ENCODE measurements at places on chromosomes 6 and 20. TPM values are rescaled to one million over a fixed set of nuclear protein-coding genes. Genes with fewer than 3 reads are reported as not detected.

Gene OGFRL1
- total RNA-seq: 8.1 TPM

GRCh38 chr6:139152892-139153271 lies 18.0 kb downstream of the HECA start:
- peaks cover 6% of the 10 kb centered on the region for H3K4me1 ChIP-seq
- no peaks in the 10 kb centered on the region for H3K36me3 ChIP-seq
- DNase-seq: no peak
- H3K27me3 ChIP-seq: no peaks in the 10 kb centered on the region
- no peak overlapping the region for H3K4me3 ChIP-seq

- H3K27ac ChIP-seq: peak overlapping the region; percentile 72
- peak; percentile 54 for DNase-seq
- H3K27me3 ChIP-seq: no peaks in the 10 kb centered on the region
- peak overlapping the region; percentile 90 for H3K4me3 ChIP-seq
- no peaks in the 10 kb centered on the region for H3K36me3 ChIP-seq
- peaks cover 13% of the 10 kb centered on the region for H3K4me1 ChIP-seq
These were observed 792 bp downstream of the SLC23A2 start for GRCh38 chr20:5000263-5001173.

Gene PRICKLE4
- 2.9 TPM for total RNA-seq

GRCh38 chr6:1802491-1803395 lies 193.0 kb downstream of the FOXC1 start:
- H3K36me3 ChIP-seq: no peaks in the 10 kb centered on the region
- H3K27ac ChIP-seq: no peak overlapping the region
- H3K4me1 ChIP-seq: no peaks in the 10 kb centered on the region
- no peak for DNase-seq
- H3K4me3 ChIP-seq: no peak overlapping the region

Gene BAK1
- 12.7 TPM for total RNA-seq

DNA sequence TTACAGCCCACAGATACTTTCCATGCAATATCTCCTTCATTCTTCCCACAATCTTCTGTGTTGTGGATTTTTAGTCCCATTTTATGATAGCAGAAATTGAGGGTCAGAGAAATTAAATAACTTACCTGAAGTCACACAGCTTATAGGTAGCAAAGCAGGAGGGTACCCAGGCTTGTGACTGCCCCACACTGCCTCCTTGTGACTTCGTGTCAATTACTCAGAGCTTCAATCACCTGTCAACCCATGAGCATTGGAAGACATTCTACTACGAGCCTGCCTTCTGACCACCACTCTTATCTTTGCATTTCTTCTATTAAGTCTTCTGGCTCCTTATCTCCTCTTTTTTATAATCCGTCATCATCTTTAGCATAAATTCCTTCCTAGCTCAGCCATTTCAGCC lies 71.6 kb upstream of the NRSN1 start:
- H3K4me1 ChIP-seq: no peaks in the 10 kb centered on the region
- no peak overlapping the region for H3K27ac ChIP-seq
- no peaks in the 10 kb centered on the region for H3K36me3 ChIP-seq
- H3K4me3 ChIP-seq: no peak overlapping the region

GRCh38 chr20:42046371-42047085 lies 428.4 kb upstream of the CHD6 start:
- H3K27me3 ChIP-seq: no peaks in the 10 kb centered on the region
- H3K4me3 ChIP-seq: no peak overlapping the region
- H3K4me1 ChIP-seq: no peaks in the 10 kb centered on the region
- DNase-seq: no peak
- no peak overlapping the region for H3K27ac ChIP-seq
- H3K36me3 ChIP-seq: no peaks in the 10 kb centered on the region

Gene TTK
- total RNA-seq: 0.94 TPM

GRCh38 chr20:1474817-1475603 lies 8.4 kb upstream of the NSFL1C start:
- DNase-seq: no peak
- H3K27me3 ChIP-seq: no peaks in the 10 kb centered on the region
- no peak overlapping the region for H3K4me3 ChIP-seq

GRCh38 chr20:25570148-25570530 lies 15.2 kb downstream of the NINL start:
- no peak overlapping the region for H3K4me3 ChIP-seq
- H3K27me3 ChIP-seq: no peaks in the 10 kb centered on the region
- H3K36me3 ChIP-seq: no peaks in the 10 kb centered on the region
- peaks cover 10% of the 10 kb centered on the region for H3K4me1 ChIP-seq

DNA sequence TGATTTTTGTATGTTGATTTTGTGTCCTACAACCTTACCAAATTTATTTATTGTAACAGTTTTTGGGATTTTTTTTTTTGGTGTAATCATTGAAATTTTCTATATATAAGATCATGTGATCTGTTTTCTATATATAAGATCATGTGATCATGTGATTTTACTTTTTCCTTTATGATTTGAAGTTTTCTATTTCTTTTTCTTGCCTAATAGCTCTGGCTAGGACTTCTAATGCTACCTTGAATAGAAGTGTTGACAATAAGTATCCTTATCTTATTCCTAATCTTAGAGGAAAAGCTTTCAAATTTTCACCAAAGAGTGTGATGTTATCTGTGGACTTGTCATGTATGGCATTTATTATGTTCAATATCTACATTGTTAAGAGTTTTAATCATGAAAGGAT lies 69.7 kb downstream of the TNFAIP3 start:
- H3K4me3 ChIP-seq: no peak overlapping the region
- H3K27ac ChIP-seq: no peak overlapping the region
- H3K36me3 ChIP-seq: no peaks in the 10 kb centered on the region
- DNase-seq: no peak
- no peaks in the 10 kb centered on the region for H3K4me1 ChIP-seq
- H3K27me3 ChIP-seq: no peaks in the 10 kb centered on the region
